ENCODE measurements at places on chromosomes 2 and 18.

DNA sequence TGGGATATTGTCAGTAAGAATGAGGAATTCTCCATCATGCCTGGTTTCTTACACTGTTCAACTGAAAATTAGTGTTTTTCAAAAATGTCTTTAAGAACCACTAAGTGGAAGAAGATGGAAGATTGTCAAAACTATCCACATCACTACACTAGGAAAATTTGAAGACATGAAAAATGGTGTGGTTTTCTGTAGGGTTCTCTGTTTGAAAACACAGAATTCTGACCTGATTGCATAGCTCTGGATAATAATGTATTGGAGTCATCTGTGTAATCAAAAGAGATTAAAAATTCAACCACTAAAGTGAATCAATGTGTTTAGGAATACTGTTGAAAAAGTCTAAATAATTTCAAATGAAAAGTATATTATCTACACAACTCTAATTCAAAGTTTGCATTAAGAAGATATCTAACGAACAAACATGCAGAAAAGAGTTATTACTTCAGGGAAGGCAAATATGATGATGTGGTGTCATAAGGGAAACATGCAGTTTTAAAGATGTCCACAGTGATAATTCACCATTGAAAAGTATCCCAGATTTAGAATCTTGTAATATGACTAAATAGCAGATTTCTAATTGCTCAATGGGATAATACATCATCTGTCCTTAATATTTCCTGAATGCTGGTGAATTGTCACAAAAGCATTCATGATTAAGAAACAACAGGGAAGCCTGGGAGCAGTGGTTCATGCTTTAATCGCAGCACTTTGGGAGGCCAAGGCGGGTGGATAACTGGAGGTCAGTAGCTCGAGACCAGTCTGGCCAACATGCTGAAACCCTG is 116.9 kb downstream of the ERBB4 start:
- no peak for DNase-seq

DNA sequence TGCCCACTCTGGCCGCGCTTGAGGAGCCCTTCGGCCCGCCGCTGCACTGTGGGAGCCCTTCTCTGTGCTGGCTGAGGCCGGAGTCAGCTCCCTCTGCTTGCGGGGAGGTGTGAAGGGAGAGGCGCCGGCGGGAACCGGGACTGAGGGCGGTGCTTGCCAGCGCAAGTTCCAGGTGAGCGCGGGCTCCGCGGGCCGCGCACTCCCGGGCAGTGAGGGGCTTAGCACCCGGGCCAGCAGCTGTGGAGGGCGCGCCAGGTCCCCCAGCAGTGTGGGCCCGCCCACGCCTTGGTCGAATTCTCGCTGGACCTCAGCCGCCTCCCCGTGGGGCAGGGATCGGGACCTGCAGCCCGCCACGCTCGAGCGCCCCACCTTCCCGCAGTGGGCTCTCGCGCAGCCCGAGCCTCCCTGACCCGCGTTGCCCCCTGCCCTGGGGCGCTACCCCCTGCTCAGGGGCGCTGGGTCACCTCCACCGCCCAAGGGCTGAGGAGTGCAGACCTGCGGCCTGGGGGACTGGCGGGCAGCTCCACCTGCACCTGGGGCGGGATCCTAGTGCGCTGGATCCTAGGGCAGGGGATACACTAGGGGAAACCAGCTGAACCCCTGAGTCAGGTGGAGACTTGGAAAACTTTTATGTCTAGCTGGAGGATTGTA is 97.3 kb downstream of the CD8B2 start:
- DNase-seq: no peak

DNA sequence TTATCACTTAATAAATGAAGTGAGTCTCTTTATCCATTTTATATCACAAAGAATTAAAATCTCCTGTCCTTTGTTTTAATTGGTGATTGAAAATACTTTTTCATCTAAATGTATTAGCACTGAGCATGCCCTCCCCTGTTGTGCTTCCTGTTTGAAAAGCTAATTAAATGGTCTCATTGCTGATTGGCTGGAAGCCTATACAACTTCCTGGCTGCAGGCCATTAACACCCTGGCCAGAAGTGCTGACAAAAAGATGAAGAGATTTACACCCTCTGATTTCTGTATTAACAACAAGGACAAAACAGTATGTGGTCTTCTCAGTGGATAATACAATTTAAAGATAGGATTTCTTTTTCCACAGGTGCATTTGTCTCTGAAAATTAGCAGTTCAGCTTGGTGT is 548.0 kb downstream of the DCC start:
- no peak for DNase-seq

GRCh38 chr2:75326645-75327044 is 127.3 kb upstream of the TACR1 start:
- DNase-seq: no peak

GRCh38 chr18:44786257-44786656 is 105.6 kb downstream of the SETBP1 start:
- no peak for DNase-seq

DNA sequence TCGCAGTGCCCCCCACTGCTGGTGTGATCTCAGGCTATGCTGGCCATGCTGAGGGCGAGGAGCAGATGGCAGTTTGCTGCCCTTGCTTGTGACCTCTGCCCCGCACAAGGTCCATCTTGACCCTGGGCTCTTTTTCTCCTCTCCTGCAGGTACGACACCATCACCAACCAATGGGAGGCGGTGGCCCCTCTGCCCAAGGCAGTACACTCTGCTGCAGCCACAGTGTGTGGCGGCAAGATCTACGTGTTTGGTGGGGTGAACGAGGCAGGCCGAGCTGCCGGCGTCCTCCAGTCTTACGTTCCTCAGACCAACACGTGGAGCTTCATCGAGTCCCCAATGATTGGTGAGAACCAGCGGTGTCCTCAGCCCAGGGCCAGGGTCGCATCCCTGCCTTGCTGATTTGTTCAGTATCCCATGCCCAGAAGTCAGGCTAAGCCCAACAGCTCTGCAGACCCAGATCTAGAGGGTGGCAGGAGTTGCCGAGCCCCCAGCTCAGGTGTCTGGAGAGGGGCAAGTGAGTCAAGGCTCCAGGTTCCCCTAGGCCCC is 223.8 kb downstream of the ATAD2B start:
- no peak for DNase-seq

All from activated CD8-positive, alpha-beta memory T cell treated with anti-CD3 and anti-CD28 coated beads for 1 hour (primary cell).